ENCODE measurements at places on chromosomes 1 and 21.

DNA sequence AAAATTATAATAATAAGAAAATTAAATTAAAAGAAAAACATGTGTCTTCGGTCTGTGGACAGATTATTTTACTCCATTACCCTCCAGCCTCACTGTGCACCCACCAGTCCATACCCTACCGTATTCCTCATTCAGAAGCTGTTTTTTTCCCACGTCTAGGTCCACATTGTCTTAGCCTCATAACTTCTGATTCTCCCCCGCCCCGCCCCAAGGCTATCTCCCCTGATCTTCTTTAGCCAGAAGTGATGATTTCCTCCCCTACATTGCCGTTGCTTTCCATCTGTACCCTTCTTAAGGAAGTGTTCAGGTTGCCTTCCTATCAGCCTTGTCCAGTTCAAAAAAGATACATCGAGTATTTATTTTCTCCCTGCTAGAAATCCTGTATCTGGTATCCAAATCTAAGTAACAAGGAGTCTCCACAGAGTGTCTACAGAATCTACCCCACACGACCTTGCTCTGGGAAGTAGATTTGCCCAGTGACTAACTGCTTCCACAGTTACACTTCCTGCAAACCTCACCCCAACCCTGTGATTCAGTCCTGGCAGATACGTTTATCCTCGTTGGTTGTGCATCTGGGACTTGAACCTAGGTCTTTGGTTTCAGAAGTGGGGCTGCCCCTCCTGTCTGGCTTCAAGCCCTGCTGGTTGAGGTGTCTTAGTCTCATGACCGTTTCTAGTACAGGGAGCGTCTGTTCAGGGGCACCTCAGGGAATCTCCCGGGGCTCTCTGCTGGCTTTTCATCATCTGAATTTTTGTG lies 470.2 kb downstream of the CAMTA1 start:
- no peak for DNase-seq

DNA sequence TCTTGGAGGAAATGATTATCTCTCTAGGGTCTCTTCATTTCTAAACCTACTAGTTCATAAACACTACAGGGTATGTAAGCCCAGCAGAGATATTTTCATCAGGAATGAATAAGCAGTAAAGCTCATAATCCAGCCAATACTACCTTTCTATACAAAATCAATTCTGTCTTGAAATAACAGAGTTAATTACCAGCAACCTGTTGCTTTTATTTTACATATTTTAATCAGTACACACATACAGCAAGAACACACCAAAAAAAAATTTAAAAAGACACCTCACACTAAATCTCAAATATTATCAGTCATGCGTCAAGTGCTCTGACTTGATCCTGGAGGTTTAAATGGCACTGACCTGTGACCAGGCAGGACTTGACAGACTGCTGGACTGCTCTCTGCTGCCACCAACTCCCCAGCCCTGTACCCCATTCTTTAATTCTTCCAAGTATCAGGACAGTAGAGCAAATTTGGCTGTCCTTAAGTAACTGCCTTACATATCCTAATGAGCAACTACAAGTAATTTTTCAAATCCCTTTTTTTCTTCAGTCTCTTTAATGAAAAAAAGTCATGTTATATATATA lies 98.5 kb downstream of the CDC42BPA start:
- DNase-seq, result no peak

DNA sequence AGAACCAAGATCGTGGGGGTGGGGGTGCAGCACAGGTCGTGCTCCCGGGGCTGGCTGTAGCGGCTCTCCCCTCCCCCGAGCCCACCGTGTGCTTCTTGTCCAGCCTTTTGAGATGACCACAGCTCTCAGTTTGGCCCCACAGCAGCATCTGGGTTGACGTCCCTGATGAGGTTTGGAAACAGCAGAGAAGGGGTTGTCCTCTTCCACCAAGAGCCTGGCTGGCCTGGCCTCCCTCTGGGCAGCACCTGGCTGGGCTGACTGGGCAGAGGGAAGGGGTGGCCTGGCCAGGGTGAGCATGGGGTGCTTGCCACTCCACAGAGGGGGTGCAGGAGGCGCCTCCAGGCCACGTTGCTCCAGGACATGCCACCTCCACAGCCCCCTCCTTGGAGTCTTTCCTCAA lies 61.5 kb downstream of the SKI start:
- DNase-seq, result no peak

DNA sequence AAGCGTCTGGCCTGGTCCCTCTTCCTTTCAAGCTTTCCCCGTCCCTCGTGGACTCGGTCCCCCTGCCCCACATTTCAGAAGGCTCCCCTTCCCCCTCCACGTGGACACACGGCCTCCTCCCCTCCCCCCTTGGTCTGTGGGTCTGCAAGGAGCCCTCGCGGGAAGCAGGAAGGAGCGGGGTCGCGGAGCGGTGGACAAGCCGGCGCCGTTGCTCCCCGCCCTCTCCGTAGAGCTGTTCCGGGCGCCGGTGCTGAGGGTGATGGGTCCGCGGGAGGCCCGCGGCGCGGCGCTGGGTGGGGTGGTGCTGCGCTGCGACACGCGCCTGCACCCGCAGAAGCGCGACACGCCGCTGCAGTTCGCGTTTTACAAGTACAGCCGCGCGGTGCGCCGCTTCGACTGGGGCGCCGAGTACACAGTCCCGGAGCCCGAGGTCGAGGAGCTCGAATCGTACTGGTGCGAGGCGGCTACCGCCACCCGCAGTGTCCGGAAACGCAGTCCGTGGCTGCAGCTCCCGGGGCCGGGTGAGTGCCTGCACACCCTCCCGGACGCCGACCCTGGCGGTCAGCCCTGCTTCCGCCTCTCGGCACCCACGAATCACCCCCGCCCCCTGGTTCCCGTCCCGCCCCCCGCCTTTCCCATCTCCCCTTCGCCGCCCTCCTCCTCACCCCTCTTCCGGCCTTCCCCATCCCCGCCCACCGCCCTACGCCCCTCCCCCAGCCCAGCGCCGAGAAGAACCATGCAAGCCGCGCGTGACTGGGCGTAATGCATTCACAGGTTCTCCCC lies 5.3 kb downstream of the FCRLB start:
- DNase-seq, result peak; percentile 77

DNA sequence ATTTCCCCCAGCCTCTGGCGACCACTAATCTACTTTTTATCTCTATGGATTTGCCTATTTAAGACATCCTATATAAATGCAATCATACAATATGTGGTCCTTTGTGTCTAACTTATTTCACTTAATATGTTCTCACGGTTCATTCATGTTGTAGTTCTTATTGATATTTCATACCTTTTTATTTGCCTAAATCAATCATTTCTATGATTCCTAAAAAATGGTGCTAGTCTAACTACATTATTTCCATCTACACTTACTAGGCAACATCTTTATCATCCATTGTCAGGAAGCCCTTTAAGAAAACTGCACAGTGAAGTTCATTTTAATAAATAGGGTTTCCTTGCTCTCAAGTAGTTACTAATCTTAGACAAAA lies 380 bp upstream of the FBXO28 start:
- no peak for DNase-seq

DNA sequence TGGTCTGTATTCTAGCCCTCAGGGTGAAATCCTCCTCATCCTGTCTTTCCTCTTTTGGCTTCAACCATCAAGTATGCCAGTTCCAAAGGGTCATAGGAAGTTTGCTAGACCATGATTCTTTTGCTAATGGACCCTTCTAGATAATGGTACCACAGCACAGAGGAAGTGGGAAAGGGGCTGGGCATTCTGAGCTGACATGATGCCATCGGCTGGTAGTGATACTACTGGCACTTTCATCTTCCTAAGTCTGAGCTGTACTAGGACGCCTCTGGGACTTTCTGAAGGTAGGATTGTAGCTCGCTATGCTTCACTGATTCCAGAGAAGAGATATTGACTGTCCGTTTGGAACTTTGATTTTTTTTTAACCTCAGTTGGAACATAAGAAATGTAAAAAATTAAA lies 11.4 kb downstream of the FASLG start:
- DNase-seq, result no peak

GRCh38 chr1:8359617-8360481 lies 41.9 kb downstream of the SLC45A1 start:
- DNase-seq, result no peak

GRCh38 chr21:23402929-23403520 lies 2204.3 kb downstream of the MRPL39 start:
- no peak for DNase-seq

- DNase-seq, result no peak
Measured at GRCh38 chr1:24142546-24143534, at the start of gene IL22RA1. TSS of gene IL22RA1 (minus strand) at chr1:24143140. CDS start at chr1:24143082, 58 bp downstream.

GRCh38 chr1:157367870-157368269 lies 184.4 kb downstream of the FCRL5 start:
- no peak for DNase-seq

- no peak for DNase-seq
Measured at GRCh38 chr1:167447521-167448136, 70.7 kb downstream of the CD247 start.

DNA sequence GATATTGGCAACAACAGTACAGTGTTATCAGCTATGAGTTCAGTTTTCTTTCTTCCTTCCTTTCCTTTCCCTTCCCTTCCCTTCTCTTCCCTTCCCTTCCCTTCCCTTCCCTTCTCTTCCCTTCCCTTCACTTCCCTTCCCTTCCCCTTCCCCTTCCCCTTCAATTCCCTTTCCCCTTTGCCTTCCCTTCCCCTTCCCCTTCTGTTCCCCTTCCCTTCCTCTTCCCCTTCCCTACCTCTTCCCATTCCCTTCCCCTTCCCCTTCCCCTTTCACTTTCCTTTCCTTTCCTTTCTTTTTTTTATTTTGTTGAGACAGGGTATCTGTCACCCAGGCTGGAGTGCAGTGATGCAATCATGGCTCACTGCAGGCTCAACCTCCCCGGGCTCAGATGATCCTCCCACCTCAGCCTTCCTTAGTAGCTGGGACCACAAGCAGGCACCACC lies 72.3 kb upstream of the CAPZB start:
- no peak for DNase-seq

- no peak for DNase-seq
Measured at GRCh38 chr1:1066403-1067283, 7.5 kb downstream of the RNF223 start.

DNA sequence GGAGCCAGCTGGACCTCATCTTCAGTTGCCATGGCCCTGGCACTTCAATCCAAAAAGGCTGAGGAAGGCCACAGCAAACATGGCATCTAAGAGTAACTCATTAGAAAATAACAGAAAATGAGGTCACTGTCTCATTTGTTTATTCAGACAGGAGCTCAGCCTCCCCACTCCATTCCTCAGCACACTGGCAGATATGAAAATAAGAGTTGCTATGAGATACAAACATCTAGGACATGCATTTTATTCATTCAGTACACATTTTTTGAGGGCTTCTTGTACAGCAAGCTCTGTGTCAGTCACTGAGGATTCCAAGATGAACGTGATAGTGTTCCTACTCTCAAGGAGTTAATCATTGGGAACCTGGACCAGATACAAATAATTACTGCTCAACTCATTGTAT lies 32.7 kb upstream of the TMEM125 start:
- DNase-seq, result no peak

- no peak for DNase-seq
Measured at GRCh38 chr1:73401666-73402065, 796.3 kb downstream of the LRRIQ3 start.

DNA sequence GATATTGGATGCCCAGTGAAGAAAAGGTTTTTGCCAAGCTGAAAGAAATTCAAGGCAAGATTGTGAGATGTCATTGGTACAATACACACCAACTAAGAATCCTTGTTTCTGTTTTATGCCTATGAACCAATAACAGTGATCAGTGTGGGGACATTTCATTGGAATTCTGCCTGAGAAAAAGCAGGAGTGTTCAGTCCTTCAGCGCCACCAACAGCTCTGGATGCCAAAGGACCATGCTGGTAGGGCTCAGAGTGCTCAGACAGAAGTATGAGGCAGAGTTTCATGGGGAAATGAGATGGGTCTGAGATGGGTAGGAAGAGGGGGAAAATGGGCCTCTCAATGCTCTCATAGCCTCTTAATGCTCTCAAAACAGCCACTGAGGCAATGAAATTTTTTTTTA lies 56.5 kb downstream of the GABPA start:
- no peak for DNase-seq

DNA sequence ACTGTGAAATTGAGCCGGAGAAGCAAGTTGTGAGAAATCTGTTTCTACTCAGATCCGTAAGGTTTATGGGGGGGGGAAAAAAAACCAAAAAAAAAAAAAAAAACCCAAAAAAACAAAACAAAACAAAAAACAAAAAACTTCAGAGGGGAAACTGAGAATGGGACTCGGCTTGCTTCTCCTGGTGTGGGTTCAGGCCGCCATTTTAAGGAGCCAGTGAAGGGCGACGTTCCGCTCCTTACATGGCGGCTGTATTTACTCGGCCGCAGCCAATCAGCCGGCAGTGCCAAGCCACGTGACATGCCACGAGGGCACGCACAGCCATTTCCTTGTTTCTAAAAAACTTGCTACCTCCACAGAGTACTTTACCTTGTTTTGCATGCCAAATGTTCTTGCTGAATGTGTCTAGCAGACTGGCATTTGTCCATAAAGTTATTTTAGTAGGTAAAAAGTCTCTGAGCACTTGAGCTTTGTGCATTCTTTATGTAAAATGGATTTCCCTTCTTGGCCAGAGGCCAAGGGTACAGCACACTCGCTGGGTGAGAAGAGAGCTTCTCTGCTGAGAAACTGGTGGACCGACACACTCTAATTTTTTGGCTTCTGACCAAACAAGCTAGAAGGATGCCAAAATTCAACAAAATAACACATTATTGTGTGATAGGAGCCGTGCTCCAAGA lies 101.8 kb downstream of the NFIA start:
- DNase-seq, result peak; percentile 86

GRCh38 chr1:207045453-207045852 lies 5.6 kb downstream of the YOD1 start:
- no peak for DNase-seq

GRCh38 chr1:84853741-84854721 lies 39.0 kb downstream of the LPAR3 start:
- DNase-seq, result no peak

GRCh38 chr1:22738069-22738435 lies 27.4 kb downstream of the EPHB2 start:
- no peak for DNase-seq

DNA sequence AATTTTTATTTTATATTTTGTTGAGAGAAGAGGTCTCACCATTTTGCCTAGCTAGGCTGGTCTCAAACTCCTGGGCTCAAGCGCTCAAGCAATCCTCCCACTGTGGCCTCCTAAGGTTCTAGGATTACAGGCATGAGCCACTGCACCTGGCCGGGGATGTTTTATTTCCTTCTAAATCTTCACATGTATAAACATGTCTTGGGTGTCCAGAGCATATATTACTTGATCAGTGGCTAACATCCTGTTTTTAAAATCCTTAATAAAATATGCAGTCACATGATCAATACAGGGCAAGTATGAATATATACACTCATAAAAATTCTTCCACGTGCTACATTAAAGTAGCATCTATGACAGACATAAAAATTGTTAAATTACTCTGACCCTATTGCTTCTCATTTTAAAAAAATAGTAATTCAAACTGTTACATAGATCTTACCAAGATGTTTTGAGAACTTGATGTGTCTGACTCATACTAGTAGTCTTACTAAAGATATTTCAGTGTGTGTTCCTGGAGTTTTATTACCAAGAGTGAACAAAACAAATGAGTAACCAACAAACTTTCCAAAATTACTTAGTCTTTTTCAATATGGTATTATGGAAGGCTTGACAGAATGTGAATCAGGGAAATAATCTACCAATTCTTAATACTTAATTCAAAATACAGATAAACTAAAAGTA lies 222.5 kb downstream of the SLC45A1 start:
- no peak for DNase-seq

Measured in occipital lobe (tissue), 3 donors.